ENCODE measurements at places on chromosomes 3 and 15.

DNA sequence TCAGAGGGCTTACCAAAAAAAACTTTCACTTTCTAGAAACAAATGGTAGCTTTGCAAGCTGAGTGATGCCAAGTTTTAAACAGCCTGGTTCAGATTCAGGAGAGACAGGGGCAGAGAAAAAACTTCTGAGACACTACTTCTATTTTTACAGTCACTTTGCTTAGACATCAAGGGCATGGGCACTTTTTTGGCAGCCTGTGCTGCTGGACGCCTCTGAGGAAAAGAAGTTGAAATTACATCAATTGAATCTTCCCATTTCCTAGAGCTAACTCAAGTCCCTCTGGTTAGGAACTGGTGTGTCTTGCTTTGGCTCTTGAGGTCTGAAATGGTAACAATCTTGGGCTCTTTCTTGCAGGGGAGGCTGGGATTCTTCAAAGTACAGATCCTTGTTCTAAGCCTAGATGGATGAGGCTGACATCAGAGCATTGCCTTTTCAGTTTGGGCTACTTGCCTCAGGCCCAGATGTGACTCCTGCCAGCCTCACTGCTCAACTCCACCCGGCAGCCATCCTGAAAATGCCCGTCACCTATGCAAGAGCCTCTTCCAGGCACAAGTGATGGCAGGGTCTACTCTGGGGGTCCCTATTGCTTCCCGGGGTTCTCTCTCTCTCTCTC lies 357.5 kb downstream of the FOXP1 start:
- no peak for DNase-seq

DNA sequence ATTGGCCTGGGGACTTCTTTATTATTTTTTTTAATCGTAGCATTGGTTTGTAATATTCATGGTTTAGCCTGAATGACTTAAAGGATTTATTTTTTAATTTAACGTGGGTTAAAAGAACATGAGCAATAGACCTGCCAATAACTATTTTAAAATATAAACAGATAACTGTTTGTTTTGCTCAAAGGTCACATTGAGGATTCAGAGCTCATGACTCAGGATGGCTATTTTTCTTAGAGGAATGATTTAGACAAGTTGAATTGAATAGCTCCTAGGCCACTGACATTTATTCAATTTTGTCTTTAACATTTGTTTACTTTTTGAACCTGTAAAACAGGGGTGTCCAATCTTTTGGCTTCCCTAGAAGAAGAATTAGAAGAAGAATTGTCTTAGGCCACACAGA lies 68.5 kb downstream of the ITPR1 start:
- DNase-seq, result no peak

- DNase-seq, result no peak
Measured at GRCh38 chr3:51388286-51389029, 2.6 kb upstream of the RBM15B start.

DNA sequence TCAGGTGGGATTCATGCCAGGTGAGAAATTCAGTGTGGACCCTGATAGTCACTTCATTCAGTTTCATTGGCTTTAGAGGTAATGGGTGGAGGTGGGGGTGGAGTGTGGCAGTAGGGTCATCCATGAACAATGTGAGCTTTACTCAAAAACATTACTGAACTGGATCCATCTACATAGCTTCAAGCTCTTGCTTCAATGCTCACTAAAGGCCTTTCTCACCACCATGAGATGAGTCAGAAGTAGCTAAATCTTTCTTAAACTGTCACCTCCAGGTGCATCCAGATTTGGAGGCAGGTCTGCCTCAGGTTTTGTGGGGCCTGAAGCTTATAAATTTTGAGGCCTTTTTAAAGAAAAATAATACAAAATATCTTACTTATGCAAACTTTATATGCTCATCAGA lies 363.6 kb downstream of the CHST2 start:
- DNase-seq, result peak; percentile 3

DNA sequence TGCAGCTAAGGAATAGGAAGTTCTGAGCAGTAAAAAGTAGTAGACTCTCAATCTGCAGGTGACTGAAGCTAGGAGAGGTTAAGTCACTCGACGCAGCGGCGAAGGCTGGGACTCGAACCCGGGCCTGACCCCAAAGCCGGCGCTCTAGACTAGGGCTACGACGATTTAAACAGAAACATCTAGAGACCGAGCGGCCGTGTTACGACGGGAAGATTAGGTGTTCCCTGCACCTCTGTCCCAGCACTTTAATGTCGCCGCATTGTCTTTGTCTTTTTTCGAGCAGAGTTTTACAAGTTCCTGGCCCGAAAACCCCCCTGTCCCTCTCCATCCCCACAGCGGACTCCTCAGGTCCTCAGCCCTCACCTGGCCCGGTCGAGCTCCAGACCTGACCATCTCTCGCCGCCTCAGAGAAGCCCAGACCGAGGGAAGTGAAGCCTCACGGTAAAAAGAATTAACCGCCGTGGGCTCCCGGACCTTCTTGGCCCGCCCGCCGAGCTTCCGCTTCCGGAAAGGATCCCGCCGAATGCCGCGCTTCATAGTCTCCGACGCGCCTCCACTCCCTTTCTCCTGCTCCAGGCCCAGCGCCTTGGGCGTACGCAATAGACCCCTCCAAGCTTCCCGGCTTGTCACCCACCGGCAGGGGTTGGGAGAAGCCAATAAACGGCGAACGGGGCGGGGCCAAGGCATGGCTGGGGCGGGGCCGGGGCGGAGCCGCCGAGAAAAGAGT lies at the start of gene CCDC14:
Gene CCDC14 (minus strand): TSS at position 449 of the 727 bp plus-strand sequence. CDS start 56 bp downstream, at position 393.
- DNase-seq, result peak; percentile 98

DNA sequence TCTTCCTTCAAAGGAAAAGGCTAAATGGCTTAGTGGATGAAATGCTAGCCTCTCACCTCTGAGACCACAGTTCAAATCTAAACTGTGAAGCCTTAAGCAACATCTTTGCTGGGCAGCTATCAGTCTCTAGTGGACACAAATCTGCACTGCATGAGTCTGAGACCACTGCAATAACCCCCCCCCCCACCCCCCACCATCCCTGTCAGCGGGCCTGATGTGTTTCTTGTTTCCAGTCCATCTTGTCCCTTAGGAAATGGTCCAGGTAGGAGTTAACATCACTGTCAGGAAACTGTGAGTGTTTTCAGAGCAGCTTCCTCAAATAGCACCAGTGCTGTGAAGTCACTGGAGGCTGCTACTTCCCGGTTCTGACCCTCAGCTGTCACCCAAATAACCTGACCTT lies 140.6 kb upstream of the TMCO5A start:
- no peak for DNase-seq
